Body of pancreas (tissue), 4 donors: ENCODE measurements at places on chromosomes 2 and 18. TPM values are rescaled to one million over a fixed set of nuclear protein-coding genes. Genes with fewer than 3 reads are reported as not detected.

The ALPP gene
- not detected for total RNA-seq

The IHH gene
- not detected for total RNA-seq

The ATL2 gene
- 62.6 TPM for total RNA-seq

The TFPI gene
- 21.1 TPM for total RNA-seq

The C2orf42 gene
- total RNA-seq: 7.0 TPM

The VWA3B gene
- not detected for total RNA-seq

The FEV gene
- total RNA-seq: not detected

The CIB4 gene
- total RNA-seq: not detected

The VWC2L gene
- total RNA-seq: not detected

The GNAL gene
- total RNA-seq: 2.1 TPM

The PCBP1 gene
- 97.9 TPM for total RNA-seq

The HS1BP3 gene
- total RNA-seq: 21.1 TPM

The SDC1 gene
- total RNA-seq: 53.2 TPM

The CCDC138 gene
- 9.6 TPM for total RNA-seq

The MFSD2B gene
- not detected for total RNA-seq

The AP1S3 gene
- 8.3 TPM for total RNA-seq

The IL18RAP gene
- 24.4 TPM for total RNA-seq

The CLEC4F gene
- total RNA-seq: 3.3 TPM

The IL36A gene
- total RNA-seq: not detected

The SERPINB10 gene
- not detected for total RNA-seq

The ATG9A gene
- total RNA-seq: 21.0 TPM

The NT5DC4 gene
- total RNA-seq: not detected

The CNDP1 gene
- not detected for total RNA-seq

The DSC3 gene
- total RNA-seq: not detected

The UCN gene
- total RNA-seq: 2.9 TPM

The AQP12A gene
- 130 TPM for total RNA-seq

The TXNDC2 gene
- total RNA-seq: not detected

The VIL1 gene
- 15.3 TPM for total RNA-seq

The ATP8B1 gene
- total RNA-seq: 18.5 TPM

The SGO2 gene
- 2.3 TPM for total RNA-seq

The CFAP210 gene
- total RNA-seq: not detected

The UGT1A8 gene
- not detected for total RNA-seq

The CCDC74B gene
- total RNA-seq: 0.99 TPM

The SERPINB8 gene
- total RNA-seq: 13.5 TPM

The RAB17 gene
- 38.9 TPM for total RNA-seq

The SEMA4F gene
- total RNA-seq: 4.6 TPM

The MSH6 gene
- total RNA-seq: 15.8 TPM

The TRIM43B gene
- not detected for total RNA-seq

The PSMA8 gene
- not detected for total RNA-seq

The IL1B gene
- total RNA-seq: 1.3 TPM

The CCL20 gene
- not detected for total RNA-seq

The NEU2 gene
- not detected for total RNA-seq

The REG3A gene
- total RNA-seq: 831 TPM

The CARF gene
- 2.6 TPM for total RNA-seq

The QPCT gene
- total RNA-seq: 3.4 TPM

The CAMKMT gene
- 18.4 TPM for total RNA-seq

The UGT1A4 gene
- not detected for total RNA-seq

The SRD5A2 gene
- not detected for total RNA-seq

The CABYR gene
- total RNA-seq: not detected

The SLC9A4 gene
- total RNA-seq: not detected

The PCARE gene
- not detected for total RNA-seq

The COA5 gene
- 20.1 TPM for total RNA-seq
